ENCODE measurements at places on chromosomes 3 and 15.

DNA sequence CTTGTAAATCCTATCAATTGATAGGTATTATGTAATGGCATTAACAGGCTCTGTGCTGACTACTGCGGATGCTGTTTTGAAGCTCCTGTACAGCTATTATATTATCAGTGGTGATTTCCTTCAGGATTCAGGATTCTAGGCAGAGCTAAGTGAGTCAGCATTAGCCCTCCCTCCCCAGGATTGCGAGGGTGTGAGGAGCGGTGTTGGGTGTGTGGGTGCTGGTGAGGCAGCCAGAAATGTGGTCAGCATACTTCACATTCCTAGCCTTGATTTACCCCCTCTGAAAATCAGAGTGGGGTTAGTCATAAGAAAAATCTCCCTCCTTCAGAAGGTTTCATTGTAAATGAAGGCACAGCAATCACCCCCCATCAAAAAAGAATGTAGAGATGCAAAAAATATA is 72.5 kb downstream of the SNTN start:
- no peak for DNase-seq

DNA sequence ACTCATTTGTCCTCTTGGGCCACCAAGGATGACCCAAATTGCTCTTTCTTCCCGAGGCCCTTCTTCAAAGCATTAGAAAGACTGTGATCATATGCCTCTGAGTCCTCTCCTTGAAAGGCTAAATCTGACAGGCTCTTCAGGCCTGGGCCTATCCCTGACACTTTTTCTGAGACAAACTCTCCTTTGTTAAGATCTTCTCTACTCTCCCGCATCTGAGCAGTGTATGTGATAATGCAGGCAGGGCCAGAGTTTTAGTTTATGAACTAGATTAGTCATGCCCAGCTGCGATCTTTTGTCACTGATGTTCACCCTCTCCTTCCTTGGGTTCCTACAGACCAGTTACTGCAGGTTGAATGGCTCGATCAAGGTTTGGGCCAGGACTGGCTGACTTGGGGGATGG is 39.2 kb downstream of the MASP1 start:
- no peak for DNase-seq

- DNase-seq = peak; percentile 35
These were observed 158.6 kb upstream of the NR2E3 start for GRCh38 chr15:71651750-71652186.

GRCh38 chr15:76178296-76179000 is 118.7 kb downstream of the TMEM266 start:
- no peak for DNase-seq

Measured in NCI-H524 treated with DMSO at 0.1 percent for 48 hours (cell line).